Activated naive CD4-positive, alpha-beta T cell treated with anti-CD3 and anti-CD28 coated beads, Interleukin-2, amount 10 ng/mL, durations not matched to agents 7 days and 5 days (primary cell): ENCODE measurements at places on chromosomes 12 and 14.

- H3K4me1 ChIP-seq = peaks cover 28% of the 10 kb centered on the region
- no peak overlapping the region for H3K4me3 ChIP-seq
- H3K36me3 ChIP-seq = peaks cover 9% of the 10 kb centered on the region
- no peak for DNase-seq
Observed at GRCh38 chr14:55071870-55072640, 20.6 kb downstream of the MAPK1IP1L start.

DNA sequence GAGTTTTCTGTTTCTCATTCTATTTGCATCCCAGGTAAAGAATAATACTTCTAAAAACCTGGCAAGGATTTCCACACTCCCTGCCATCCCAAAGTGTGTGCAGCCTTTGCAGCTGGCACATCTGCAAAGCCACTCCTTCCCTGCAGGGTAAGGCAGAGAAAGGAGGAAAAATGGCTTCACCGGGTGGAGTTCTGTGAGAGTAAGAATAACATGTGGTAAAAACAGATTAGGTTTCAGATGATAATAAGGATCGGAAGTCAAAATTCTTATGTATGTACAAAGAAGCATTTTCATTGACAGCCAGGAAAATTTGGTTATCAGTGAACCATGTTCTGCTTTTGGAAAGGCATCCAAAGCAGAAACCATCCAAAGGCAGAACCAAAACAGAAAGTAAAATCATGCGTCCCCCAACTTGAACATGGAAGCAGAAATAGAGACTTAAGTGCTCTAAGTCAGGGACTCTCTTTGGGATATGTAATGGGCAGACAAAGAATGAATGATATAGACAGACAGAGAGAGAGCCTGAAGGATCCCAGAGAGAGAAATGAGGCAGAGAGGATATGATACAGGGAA is 192.6 kb upstream of the CCDC196 start:
- DNase-seq = no peak
- H3K36me3 ChIP-seq = no peaks in the 10 kb centered on the region
- H3K4me1 ChIP-seq = peaks cover 4% of the 10 kb centered on the region

DNA sequence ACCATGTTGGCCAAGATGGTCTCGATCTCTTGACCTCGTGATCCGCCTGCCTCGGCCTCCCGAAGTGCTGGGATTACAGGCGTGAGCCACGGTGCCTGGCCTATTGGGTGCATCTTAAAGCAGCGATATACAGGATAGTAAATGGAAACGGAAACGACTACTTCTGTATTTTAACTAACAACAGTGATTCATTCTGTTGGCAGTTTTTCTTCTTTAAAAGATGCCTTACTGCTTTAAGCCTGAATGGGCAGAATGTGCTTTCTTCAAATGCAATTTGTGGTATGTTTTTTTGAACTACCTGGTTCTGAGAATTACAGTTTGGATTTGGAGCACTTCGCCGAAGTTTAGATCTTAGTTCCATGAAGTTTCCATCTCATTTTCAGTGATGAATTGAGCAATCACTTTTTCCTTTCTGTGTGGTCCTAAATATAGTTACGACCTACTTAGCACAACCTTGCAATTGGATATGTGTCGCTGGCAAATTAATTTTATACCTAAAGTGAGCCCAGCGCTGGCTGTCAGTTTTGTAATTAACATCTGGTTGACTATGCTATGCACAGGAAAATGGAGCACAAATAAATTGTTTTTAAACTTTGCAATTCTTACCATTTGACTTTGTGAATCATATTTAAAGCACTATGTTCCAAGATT is 53.6 kb upstream of the EIF5 start:
- DNase-seq = no peak
- H3K27me3 ChIP-seq = peaks cover 94% of the 10 kb centered on the region
- no peaks in the 10 kb centered on the region for H3K36me3 ChIP-seq
- H3K4me1 ChIP-seq = peaks cover 6% of the 10 kb centered on the region
- no peak overlapping the region for H3K27ac ChIP-seq

DNA sequence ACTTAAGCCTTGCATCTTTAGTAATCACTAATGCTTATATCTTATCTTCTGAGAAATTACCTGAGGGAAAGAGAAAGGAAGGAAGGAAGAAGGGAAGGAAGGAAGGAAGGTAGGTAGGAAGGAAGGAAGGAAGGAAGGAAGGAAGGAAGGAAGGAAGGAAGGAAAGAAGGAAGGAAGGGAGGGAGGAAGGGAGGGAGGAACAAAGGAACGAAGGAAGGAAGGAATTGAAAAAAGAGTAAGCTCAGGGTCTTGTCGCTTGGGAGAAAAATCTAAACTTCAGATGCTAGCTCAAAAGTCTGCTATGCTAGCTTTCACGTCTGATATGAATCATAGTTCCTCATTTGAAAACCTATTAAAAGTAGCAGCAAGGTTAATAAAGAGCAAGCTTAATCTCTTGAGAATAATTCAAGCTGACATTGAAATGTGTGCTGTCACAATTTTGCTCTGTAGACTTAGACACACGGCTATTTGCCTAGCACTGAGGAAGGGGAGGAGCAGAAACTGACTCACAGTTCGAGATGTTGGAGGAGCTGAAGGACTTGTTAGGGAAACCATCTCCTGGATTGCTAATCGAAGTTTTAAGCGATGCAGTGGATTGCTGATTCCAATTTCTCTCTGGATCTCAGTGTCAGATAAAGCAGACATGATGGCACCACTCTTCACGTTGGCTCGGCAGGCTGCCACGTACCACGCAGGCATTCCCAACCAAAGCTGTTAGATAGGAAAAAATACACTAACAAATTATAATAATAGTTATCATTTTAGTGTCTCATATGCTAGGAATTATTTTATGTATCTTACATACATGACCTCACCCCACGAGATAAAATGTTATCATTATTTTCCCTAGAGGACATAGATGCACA is 216.7 kb downstream of the ACSS3 start:
- H3K4me3 ChIP-seq = no peak overlapping the region
- H3K27me3 ChIP-seq = no peaks in the 10 kb centered on the region
- no peaks in the 10 kb centered on the region for H3K4me1 ChIP-seq
- no peak for DNase-seq

DNA sequence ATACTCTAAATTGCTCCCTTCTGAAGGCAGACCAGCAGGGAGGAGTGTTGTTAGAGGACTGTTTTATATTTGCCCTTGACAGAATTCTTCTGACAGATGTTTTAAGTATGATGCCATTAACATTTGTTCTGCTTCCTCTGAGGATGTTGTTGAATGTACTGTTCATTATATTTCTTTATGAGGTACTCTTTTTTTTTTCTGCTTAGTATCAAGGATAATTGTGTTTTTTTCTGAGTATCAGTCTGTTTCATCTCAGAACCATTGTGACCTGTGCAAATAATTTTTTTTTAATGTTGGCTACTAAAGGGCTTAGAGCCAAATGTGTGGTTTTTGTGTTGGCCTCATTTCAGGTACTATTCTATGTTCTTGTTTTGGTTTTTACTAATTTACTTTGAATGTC is 10.6 kb downstream of the METAP2 start:
- peaks cover 28% of the 10 kb centered on the region for H3K4me1 ChIP-seq
- H3K27me3 ChIP-seq = no peaks in the 10 kb centered on the region
- no peak for DNase-seq
- H3K27ac ChIP-seq = peak overlapping the region; percentile 55

DNA sequence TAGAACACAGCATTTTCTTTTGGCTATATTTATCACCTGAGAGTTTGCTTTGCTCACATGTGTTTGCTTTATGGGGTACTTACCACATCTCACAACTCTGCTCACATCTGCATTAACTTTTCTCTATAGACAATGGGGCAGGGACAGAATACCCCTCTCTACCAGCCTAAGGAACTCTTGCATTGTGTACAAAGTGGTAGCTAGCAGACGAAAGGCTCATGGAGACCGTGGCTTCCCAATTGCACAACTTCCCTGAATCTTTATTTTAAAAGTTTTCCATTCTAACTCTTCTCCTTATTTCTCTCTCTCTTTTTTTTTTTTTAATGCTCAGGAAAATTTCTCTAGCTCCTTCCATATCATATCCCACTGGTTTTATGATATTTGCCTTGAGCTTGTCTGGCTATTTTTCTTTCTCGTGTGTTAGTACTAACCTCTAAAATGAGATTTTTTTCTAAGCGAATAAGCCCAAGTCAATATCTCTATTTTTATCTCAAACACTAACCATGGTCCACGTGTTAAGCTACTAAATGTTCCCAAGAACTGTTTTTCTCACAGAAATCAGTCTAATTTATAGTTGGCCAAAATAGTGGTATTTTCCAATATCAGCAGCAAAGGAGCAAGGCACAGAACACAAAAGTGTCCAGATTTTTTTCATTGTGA is 155.2 kb downstream of the STXBP6 start:
- no peak for DNase-seq
- H3K36me3 ChIP-seq = no peaks in the 10 kb centered on the region
- H3K27me3 ChIP-seq = no peaks in the 10 kb centered on the region
- H3K27ac ChIP-seq = no peak overlapping the region
- H3K4me3 ChIP-seq = no peak overlapping the region
